ENCODE measurements at places on chromosomes 11 and 22. TPM values are rescaled to one million over a fixed set of nuclear protein-coding genes. Genes with fewer than 3 reads are reported as not detected.

RFPL2 gene
- not detected for total RNA-seq

MMP8 gene
- under 0.01 TPM for total RNA-seq

ZBTB16 gene
- total RNA-seq, result 0.34 TPM

NECTIN1 gene
- 1.6 TPM for total RNA-seq

HBG1 gene
- total RNA-seq, result not detected

MYO18B gene
- not detected for total RNA-seq
